ENCODE measurements at places on chromosomes 3 and 15.

DNA sequence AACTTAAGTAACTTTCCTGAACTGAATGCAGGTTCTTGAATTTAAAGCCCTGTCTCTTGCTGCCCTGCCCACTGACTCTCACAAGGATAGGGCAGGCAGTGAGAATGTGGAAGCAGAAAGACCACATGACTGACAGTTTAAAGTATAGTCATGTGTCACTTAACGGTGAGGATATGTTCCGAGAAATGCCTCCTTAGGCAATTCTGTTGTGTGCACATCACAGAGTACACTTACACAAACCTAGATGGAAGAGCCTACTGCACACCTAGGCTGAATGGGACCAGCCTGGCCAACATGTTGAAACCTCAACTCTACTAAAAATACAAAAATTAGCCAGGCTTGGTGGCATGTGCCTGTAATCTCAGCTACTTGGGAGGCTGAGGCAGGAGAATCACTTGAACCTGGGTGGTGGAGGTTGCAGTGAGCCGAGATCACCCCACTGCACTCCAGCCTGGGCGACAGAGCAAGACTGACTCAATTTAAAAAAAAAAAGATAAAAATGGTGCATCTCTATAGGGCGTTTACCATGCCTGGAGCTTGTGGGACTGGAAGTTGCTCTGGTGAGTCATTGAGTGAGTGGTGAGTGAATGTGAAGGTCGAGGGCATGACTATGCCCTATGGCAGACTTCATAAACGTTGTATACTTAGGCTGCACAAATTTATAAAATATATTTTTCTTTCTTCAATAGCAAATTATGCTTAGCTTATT lies 18.9 kb upstream of the COPG1 start:
- peak; percentile 58 for DNase-seq

DNA sequence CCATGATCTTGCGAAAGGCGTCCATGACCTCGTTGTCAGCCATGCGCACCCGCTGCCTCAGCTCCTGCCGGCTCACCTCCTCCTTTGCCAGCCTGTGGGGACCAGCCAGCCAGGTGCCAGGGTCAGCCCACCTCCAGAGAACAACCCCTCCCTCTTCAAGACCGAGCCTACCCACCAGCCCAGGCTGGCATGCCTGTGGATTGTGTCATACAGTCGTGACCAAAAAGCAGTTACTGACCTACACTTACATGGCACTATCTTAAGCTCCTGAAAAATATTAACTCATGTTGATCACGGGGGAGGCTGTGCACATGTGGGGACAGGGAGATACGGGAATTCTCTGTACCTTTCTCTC lies 10.7 kb upstream of the CAMK1 start:
- DNase-seq = no peak

DNA sequence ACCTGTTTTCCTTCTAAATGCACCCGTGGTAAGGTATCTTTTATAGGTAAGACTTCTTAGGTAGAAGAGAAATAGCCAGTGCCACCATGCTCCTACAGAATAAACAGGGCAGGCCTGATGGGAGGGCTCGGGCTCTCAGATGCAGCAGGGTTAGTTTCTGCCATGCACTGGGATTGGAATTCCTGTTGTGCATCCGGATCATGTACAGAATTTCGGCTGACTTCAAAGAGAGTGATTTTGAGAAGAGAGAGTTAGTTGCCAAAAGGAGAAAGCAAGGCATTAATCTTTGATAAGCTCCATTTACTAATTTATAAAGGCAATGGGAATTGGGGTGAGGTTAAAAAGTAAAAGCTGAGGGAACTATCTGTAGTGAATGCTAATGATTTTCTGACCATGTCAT lies 211.2 kb downstream of the WDR72 start:
- no peak for DNase-seq

GRCh38 chr15:96268442-96269204 lies 61.9 kb upstream of the NR2F2 start:
- DNase-seq = no peak

DNA sequence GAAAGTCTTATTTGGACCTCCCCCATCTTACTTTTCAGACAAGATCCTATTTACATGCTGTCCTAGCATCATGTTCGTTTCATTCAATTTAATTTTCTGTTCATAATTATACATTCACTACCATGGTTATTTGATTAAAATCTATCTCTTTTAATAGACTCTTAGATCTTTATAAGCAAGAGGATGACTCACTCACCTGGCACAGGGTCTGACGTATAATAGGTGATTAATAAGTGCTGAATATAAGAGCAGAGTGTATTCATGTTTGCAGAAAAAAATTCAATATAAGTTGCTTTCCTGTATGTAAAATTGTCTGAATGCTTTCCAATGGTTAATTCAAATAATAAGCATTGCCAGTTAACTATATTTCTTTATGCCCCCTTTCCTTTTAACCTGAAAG lies 165.5 kb upstream of the CBLB start:
- DNase-seq = no peak

GRCh38 chr3:188229177-188229576 lies 75.2 kb downstream of the LPP start:
- no peak for DNase-seq

DNA sequence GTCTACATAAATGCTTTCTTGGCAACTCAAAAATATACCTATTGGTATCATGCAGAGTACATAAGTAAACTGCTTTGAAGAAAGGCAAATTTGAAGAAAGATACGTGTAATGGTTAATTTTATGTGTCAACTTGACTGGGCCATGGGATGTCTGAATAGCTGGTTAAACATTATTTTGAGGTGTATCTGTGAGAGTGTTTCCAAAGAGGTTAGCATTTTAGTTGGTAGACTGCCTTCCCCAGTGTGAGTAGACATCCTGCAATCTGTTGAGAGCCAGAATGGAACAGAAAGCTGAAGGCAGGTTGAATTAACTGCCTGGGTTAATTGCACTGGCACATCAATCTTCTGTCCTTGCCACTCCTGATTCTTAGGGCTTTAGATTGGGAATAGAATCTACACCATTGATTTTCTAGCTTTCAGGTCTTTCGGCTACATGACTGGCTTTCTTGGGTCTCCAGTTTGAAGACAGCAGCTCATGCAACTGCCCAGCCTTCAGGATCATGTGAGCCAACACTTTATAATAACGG lies 98.3 kb downstream of the CMSS1 start:
- DNase-seq = no peak

- no peak for DNase-seq
Measured at GRCh38 chr15:48632651-48633050, 12.9 kb downstream of the FBN1 start.

GRCh38 chr3:69791919-69792399 lies 52.7 kb downstream of the MITF start:
- no peak for DNase-seq

DNA sequence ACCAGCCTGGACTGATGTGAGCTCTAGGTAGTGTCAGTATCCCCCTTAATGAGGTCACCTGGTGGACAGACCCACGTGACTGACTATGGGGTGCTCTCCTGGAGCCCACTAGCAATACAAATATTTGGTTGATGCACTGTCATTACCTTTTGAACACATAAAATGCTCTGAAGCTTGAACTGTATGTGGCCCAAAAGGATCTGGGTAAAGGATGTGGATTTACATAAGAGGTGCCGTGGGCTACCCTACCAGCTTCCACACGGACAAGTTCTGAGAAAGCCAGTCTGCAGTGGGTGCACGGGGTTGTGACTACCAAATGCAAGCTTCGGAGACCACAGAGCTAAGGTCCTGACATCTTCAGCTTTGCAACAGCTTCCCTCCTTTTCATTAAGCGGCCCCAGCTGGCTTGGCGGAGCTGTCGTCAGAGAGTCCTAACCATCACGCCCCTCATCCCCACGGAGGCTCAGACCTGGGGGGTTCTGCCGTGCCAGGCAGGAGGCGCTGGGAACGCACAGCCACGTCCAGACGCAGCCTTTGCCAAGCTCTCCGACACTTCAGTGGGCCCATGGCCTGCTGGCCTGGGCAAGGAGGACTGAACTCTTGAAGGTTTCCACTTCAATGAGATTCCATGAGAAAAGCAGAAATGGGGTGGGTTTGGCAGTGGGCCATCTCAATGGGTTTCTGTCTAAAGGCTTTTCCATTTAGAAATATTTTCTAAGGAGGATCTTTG lies 228.3 kb downstream of the ADAMTS17 start:
- no peak for DNase-seq

DNA sequence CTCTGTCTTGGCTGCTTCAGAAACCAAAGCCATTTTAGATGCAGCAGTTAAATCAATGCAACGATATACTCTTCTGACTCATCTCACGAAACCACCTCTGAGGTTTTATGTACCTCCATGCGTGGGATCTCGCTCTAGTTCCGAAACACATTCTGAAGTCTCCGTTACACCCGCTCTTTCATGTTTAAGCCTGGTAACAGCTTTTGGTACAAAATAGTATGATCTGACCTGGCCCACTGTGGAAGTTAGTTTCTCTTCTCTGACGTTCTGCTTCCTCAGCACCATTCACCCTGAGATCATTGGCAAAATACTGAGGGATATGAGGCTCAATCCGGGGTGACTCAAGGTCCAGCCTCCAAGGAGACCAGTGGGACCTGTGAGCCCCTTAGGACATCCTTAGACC lies 121.9 kb downstream of the TMEM266 start:
- DNase-seq = no peak

- DNase-seq = no peak
Measured at GRCh38 chr15:71472566-71472965, 337.8 kb upstream of the NR2E3 start.

DNA sequence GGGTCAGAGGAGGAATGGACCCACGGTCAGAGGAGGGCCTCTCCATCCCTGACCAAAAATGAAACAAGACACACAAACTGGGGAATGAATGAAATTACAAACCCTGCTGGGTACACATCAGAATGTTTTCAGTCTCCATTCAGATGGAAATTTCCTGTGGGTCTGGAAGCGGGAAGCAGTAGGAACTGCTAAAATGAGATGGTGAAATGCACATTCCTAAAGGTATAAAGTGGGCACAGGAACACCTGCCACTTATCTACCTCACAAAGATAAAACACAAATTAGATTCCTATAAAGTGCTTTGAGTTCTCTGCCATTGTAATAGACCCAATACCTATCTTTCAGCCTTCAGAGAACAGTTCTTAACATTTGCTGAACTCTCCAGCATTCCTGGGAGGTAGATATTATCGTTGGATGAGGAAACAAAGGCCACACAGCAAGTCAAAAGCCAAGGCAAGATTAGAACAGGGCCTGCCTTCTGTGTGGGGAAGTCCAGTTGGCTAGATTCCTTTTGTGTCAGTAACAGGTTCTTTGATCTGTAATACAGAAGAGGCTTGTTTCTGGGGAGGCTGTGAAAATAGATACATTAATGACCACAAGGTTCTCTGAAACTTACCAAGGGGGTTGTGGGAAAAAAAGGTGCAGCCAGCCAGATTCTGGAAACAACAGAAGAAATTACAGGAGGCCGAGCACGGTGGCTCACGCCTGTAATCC lies 98.4 kb downstream of the IGF2BP2 start:
- DNase-seq = no peak

DNA sequence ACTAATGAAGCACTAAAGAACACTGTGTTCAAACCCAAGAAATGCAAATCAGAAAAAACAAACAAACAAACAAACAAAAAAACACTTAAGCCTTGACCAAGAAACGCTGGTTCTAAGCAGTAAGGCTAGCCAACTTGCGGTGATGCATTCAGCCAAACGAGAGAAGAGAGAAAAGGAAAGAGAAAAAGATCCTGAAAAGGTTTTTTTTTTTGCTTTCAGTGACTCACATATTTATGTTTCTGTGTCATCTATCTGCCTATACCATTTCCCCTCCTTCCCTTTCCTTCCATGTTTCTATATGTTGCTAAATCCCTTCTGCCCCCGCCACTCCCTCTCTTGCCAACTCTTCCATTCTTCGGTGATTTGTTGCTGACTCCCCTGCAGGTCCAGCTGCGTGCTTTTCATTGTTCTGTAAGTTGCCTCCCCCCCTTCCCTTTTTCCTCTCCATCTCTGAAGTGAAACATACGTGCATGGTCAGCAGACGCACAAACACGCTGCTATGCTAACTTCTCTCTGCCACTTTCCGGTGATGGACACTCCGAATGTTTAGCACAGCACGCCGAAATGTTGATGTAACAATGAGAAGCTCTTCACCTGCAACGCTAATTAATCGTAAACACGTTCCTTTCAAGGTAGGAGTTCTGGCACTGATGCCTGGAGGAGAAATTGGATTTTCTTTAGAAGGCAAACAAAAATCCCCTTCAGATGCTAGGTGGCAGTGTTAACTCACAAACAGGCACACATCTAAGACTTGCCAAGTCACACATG lies 154.4 kb downstream of the TUSC7 start:
- DNase-seq = no peak

DNA sequence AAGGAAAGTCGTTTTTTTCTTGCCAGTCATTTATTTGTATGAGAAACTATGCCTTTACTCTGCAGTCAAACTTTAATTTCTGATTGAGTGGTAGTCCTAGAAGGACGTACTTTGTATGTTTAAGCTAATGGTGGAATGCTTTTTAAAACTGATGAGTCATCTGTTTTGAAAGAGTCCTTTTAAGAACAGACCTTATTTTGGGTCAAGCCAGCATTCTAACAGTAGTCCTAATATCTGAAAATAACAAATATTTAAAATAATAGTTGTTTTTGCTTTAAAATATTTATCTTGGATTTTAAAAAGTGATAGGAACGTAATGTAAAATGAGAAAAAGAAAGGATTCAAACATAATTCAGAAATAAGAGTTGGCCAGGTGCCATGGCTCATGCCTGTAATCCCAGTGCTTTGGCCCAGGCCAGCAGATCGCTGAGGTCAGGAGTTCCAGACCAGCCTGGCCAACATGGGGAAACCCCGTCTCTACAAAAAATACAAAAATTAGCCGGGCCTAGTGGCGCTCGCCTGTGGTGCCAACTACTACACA lies 1.3 kb upstream of the LRRC58 start:
- peak; percentile 52 for DNase-seq

DNA sequence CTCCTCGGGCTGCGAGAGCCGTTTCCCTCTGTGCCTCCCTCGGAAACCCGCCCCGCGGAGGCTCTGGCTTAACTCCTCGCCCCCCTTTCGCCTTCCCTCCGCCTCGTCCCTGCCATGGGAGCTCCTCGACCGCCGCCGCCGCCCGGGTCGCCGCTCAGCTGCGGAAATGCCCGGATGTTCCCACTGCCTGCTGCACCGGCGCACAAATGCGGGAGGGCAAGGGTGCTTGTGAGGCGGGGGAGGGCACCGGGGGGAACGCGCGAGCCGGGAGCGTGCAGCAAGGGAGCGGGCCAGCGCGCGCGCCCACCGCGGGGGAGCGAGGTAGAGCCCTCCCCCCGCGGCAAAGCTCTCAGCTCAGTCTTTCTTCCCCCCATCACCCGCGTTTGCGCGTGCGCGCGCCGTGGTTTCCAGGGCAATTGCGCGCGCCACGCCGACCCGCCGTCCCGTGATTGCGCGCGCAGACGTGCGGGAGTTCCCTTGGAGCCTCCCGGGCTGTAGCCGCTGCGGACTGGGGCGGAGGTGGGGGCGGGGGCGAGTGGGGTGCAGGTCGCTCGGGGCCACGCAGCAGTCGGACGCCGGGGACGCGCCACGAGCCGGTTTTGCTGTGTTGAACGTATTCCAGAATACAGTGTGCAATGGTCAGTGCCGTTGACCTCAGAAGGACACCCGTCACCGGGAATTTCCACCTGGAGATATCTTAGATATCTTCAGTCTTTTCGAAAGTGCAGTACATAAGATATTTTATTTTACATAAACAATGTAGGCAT lies at the start of gene DMXL2:
TSS of gene DMXL2 (minus strand) at position 168 of the 767 bp plus-strand sequence. CDS start 226 bp downstream, outside the sequence.
- peak; percentile 88 for DNase-seq

Measured in LoVo (cell line).